ENCODE measurements at places on chromosomes 12 and 14. TPM values are rescaled to one million over a fixed set of nuclear protein-coding genes. Genes with fewer than 3 reads are reported as not detected.

- DNase-seq, result no peak
Measured at GRCh38 chr14:78902010-78902623, 731.9 kb downstream of the NRXN3 start.

DNA sequence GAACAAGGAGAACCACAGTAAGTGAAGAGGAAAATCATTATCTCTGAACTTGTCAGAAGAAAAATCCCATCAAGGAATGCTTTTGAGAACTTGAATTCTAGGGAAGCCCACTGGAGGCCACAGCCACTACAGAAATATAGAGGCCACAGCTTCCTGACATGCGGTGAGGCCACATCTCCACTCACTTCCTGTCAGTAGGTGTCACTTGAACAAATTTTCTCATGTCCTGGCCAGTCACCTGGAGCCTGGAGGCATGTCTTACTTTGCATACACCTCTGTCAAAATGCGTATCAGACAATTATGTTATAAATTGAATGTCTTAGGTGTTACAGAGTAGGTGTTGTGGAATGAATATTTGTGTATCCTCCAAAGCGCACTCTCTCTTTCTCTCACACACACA, 370.3 kb downstream of the DAD1 start:
- DNase-seq, result no peak

- DNase-seq, result no peak
Measured at GRCh38 chr14:24057271-24057670, 5.5 kb downstream of the CARMIL3 start.

GRCh38 chr14:65079768-65080167, 22.5 kb downstream of the MAX start:
- DNase-seq, result no peak

GRCh38 chr12:87348071-87348470, 681.1 kb downstream of the C12orf50 start:
- no peak for DNase-seq

GRCh38 chr14:23186913-23187654, 3.6 kb upstream of the SLC7A8 start:
- DNase-seq, result peak; percentile 28

GRCh38 chr14:61557854-61558253, 137.5 kb upstream of the HIF1A start:
- no peak for DNase-seq

GRCh38 chr12:76113800-76114757, 29.6 kb upstream of the NAP1L1 start:
- no peak for DNase-seq

DNA sequence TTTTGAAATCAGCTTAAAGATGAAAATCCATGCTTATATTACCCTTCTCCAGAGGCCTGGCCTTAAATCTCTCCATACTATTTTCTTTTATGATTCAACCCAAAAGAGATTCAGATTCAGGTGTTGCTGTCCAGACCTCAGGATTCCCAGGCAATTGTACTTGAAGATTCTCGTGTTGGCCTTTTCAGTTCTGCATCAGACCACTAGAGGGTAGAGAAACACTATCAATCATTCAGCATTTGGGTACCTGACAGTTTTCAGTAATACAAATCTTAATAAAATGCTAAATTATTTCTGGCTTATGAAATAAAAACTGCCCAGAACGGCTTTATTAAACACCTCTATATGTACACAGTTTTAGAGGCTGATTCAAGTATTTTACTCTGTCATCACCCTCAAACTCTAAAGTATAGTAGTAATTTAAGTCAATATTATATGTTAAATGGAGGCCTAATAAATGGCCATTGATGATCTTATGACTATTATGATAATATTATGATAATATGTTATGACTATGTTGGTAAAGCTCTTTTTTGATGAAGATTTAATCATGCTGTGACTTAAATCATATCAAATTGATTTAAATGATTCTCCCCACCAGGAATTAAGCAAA, 301.1 kb downstream of the DUSP6 start:
- peak; percentile 57 for DNase-seq

DNA sequence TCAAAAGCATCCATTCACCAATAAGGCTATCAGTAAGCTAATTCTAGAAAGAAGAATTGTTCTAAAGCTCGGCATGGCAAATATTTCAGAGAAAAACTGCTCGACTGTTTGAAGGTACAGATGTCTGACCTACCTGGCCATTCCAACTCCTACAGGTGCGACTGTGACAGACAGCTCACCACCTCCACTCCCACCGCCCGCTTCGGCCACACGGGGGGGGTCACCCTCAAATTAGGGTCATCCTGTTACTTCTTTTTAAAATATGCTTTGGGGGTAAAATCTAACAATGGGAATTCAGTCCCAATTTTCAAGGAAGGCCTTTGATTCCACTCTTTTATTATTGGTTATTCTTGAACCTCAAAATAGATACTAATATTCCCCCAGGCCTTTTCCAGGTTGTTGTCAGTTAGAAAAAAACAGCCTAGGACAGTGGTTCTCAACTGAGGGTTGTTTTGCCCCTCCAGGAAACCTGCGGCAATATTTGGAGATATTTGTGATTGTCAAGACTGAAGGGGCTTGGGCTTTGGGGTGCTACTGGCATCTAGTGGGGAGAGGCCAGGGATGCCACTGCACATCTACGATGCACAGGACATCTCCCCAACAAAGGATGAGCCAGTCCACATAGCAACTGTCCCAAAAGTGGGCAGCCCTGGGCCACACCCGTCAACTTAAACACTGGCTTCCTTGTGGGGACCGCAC, 81.2 kb downstream of the BCL11B start:
- no peak for DNase-seq

DNA sequence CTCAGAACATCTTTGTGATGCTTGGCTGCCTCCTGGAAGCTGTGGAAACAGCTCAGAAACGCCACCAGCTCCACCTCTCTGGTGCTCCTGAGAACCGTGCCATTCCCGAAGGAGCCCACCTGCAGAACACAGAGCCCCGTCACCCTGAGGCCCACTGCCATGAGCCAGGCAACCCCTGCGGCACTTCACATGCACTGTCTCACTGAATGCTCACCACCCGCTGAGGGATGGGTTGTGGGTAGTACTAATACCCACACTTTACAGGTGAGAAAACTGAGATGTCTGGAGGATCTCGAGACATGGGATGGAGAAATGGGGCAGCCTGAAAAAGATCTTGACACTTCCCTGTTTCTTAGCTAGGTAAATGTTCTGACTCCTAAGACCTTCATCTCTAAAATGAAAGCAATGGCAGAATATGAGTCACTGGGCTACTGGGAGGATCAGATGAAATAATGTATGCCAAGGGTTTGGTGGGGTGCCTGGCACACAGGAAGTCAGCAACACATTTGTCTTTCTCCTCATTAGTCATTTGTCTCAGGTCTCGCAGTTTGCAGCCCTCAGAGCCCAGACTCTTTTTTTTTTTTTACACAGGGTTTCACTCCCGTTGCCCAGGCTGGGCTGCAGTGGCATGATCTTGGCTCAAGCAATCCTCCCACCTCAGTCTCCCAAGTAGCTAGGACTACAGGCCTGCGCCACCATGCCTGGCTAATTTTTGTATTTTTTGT, 5.3 kb downstream of the OASL start:
- no peak for DNase-seq

DNA sequence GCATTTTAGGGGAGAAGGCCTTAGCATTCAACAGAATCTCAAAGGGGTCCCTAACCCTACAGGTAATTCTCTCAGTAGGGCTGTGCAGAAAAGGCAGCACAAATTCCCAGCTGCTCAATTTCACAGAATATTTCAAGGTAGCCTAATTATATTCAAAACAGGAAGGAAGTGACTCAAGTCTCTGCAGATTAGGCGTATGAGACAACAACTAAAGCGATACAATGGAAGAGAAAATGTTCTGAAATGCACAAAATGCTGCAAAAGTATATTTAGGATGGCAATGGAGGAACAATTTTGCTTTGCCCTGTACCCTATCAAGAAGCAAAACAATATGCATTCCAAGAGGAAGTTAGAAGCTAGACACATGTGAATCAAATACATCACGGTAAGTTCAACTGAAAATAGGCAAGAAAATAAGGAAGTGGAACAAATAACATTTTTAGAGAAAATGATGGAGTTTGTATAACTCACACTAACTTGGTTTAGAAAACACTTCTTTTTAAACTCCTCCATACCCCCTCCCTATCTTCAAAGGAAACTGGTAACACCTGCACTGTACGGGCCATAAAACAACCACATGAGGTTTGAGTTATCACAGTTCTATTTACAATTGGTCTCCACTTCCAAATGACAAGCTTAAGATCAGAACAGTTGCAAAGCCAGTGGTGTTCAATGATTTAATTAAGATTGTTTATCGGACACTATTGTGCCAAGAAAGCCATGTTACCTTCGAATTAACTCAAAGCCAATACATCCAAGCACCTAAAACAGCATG, 1.6 kb downstream of the GIT2 start:
- DNase-seq, result no peak

- no peak for DNase-seq
Measured at GRCh38 chr14:24892497-24893051, 157.4 kb downstream of the STXBP6 start.

UNC79 gene
- 43.6 TPM for total RNA-seq

KLRC1 gene
- not detected for total RNA-seq

LGR5 gene
- total RNA-seq, result under 0.01 TPM

ZC2HC1C gene
- total RNA-seq, result 2.4 TPM

ZDHHC22 gene
- total RNA-seq, result 5.7 TPM

GALNT9 gene
- total RNA-seq, result 4.9 TPM

OR6C76 gene
- not detected for total RNA-seq

APPL2 gene
- total RNA-seq, result 28.9 TPM
